GM19239 (cell line): ENCODE measurements at places on chromosomes 7 and 10.

- no peak for DNase-seq
Observed at GRCh38 chr7:26916336-26916735, 51.9 kb upstream of the SKAP2 start.

DNA sequence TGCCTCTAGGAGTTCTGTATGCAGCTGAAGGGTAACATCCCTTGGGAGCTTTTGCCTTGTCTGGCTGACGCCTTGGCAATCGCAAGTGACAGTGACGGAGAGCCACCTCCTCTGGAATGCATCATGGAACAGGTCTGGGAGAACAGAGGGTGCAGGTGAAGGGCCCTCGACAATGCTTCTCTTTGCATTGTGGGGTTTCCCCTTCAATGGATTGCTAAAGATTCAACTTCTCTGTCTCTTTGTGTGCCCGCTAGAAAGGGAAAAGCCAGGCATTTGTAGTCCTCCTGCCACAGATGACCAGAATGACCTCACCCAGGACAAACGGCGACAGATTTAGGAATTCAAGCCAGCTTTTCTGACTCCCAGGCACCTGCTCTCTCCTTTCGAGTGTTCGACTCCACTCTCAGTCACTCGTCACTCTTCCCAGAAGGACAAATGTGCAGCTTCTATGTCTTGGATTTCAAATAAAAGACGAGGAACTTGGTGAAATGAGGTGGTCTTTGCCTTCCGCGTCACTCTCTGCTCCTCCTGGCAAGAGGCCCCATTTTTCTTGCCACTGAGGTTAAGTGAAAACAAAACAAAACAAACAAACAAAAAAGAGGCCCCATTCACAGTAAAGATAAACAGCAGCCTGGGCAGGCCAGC, 26.1 kb downstream of the IL2RA start:
- DNase-seq, result no peak

DNA sequence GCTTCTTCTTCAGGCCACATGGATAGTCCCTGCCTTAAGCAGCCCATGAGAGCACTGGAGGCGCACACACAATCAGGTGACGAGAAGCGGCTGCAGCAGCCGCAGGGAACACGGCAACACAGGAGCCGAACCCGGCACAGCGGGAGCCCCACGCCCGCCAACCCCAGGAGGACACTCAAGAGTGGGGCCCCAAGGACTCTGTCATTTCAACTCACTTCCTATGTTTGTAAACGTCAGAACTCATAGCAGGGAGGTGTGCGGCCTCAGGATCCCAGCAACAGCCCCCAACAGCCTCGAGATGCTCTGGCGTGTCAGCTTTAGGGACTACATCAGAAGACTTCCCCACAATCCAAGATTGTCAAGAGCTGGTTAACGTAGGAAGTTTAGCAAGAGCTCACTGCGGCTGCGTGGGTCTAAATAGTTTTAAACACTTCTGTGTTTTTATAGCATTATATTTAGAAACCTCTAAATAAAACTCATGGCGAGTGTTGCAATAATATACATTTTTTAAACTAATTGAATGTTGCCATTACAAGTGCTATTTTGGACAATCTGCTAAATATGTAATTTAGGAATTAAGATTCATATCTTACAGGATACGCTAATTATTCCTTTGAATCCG, 123.4 kb downstream of the MAD1L1 start:
- DNase-seq, result no peak

GRCh38 chr10:76251841-76252671, 820.6 kb downstream of the LRMDA start:
- DNase-seq, result no peak
